ENCODE measurements at places on chromosomes 2 and 18.

- peak; percentile 12 for DNase-seq
Measured at GRCh38 chr2:127674241-127675209, 805 bp downstream of the LIMS2 start.

DNA sequence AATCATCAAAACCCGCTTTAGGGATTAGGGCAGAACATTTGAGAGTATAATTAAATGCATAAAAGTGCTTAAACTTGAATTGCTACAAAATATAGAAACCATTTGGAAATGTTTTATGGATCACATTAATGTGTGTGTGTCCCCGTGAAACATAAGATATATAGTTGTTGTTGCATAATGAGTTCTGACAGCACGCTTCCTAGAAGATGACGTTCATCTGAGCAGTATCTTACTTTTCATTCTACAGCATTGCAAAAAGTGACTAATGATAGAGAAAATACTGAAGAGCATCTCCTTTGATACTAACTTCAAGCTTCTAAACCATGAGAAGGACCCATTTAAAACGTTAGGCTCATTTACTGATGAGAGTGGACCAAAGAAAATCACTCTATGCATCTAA, 63.7 kb downstream of the SLC8A1 start:
- DNase-seq, result no peak

DNA sequence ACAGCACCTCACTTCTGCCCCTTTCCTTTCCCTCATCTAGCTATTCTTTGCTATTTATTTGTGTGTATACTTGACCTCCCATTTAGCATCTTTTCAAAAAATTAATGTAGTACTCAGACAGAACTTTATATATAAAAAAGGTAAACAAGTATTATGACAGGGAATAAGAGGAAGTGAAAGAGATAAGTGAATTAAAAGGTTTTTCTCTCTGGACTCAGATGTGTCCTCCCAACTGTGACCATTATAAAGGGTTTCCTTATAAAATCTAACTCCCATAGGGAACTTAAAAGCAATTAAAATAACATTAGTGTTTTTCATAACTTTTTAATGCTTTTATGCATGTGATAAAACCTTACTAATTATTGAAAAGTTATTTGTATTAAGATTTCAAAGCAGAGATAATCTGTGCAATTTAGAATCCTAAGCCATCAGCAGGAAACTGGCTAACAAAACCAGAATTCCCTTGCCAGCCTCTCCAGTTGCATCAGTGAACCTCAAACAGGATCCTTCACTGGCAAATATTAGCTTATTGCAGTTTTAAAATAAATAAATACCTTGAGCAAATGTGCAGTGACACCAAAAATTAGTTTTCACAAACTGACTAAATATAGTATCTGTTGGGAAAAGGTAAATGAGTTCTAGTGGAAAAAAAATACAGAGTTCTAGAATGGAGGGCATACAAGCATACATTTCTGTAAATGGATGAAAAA, 930.7 kb downstream of the BCL11A start:
- DNase-seq, result no peak

DNA sequence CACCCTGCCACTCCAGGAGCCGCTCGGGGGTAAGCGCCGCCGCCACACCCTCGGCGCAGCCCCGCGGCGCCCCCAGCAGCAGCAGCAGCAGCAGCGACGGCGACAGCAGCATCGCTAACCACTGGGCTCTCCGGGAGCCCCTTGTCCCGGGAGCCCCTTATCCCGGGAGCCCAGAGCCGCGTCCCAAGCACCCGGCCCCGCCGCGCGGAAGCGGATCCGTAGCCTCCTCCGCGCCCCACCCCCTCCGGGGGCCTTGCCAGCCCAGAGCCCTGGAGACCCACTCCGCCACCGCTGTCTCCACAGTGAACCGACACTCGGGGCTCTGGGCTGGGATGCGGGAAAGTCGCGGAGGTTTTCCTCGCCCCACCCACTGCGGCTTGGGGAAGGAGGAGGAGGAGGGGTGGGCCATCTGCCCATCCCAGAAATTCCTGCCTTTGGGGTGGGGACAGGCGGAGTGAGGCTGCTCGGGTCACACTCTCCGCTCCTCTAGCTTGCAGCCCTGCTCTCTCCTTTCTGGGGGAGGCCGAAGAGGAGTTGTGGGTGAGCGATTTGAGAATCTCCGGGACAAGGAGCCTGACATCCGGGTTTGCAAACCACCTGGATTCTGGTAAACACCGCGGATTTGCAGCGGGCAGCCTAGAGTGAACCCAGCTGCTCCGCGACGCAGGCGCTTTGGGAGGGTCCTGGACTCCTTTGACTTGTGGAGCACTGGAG, at the start of gene PLA2R1:
Gene PLA2R1, minus strand, starts transcription at position 324 of the 714 bp plus-strand sequence. Its CDS starts 212 bp downstream, at position 112.
- no peak for DNase-seq

GRCh38 chr18:62324181-62324828, 805 bp upstream of the TNFRSF11A start:
- DNase-seq, result no peak

GRCh38 chr2:186972281-186972970, 123.5 kb upstream of the ZSWIM2 start:
- DNase-seq, result no peak

DNA sequence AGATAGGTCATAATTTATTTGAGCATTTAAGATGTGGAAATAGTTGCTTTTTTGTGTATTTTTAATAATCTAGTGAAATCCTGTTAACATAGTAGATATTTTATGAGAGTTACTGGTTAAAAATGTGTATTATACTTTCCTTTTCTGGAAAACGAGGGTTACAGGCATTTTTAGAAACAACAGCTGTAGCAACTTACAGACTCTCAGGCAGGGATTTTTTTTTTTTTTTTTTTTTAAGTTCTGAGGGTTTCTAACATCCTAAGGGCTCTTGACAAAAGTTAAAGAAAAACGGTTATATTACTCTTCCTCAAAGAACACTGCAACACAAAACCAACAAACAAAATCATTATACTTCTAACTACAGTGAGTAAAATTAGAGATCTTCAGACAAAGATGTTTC, 205.9 kb downstream of the ACKR3 start:
- no peak for DNase-seq

DNA sequence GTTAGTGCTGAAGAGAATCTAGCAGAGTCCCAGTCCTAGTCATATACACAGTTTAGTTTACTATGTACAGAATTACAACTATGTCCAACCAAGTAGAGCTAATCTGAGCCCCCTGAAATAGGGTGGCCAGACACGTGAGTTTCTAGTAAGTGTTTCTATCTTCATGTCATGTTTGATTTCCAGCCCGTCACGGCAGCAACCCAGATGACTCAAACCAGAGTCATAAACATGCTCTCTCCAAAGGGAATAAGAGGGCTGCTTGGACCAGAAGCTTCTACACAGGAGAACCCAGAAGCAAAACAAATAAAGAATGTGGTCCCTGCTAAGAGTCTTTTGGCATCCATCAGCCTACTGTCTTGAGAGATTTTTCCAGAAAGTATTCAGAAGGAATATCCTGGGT, 64.9 kb upstream of the WIPF1 start:
- no peak for DNase-seq

DNA sequence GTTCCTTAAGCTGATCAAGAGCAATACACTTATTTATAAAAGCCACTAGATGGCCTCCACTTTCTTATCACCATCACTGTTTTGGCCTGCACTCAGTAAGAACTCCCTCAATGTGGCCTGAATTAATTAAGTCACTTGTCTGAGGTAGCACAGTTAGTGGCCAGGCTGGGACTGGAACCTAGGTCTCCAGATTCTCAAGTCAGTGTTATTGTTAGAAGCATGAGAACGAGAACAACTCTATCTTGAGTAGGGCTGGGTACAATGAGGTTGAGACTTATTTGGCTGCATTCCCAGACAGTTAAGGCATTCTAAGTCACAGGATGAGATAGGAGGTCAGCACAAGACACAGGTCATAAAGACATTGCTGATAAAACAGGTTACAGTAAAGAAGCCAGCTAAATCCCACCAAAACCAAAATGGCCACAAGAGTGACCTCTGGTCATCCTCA, 115.8 kb downstream of the SS18 start:
- DNase-seq, result no peak

DNA sequence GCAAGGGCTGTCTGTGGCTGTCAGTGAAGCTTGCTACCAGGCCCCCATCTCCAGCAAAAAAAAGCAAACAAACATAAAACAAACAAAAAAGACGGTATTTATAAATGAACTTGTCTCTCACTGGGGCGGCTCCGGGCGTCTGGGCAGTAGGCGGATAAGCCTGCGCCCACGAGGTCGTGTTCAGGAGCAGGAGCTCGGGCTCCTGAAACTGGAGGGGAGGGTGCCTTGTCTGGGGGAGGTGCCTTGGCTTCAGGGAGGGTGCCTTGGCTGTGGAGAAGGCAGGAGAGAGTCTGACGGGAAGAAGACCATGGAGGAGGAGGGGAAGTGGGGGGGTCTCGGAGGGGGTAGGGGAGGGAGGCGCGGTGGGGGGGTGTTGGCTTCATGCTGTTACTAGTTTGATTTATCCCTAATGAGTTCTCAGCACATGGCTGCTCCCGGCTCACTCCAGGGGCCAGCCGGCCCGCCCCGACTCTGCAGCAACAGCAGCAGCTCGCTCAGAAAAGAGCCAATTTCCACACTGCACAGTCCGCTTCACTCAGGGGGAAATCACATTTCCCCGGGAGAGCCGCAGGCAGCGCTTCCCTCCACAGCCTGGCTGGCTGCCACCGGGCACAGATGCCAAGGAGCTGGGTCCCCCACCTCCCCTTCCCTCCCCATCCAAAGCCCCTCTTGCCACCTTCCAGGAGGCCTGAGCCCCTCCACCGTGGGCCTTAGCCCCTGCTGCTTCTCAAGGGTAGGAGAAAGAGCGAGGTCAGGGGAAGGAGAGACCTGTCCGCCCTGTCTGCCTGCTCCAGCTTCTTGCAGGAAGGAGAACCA, 38.7 kb downstream of the PSD4 start:
- DNase-seq, result no peak

DNA sequence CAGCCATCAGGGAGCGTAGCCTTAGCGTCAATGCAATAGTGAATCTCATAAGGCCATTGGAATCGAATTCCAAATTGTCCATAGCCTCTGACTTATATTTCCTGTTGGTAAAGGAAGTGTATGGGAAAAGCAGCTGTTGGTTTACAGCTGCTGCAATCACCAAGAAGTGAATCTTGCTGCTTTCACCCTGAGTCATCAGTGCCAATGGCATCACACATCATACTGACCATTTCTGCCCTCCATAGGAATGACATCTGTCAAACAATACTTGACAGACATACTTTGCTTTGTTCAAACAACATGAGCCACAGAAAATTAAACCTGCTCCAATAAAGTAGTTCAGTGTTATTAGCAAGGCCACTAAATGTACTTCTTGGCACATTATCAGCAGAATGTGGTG, 111.2 kb upstream of the KLHL29 start:
- DNase-seq, result no peak

DNA sequence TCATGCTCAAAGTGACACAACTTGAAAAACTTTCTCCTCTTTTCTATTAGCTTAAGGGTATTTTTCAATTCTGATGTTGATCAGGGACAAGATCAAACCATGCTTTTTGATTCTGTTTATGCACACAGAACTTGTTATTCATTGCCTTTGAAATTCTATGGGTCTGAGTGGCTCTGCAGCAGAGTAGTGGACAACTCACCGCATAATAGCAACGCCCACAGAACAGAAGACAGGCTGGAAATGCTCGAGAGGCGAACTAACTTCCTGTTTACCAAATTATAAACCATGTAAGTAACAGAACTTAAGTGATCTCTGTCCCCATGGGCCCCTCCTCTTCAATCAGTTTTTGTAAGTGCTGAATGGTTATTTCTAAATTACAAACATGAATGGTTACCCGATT, 131.2 kb downstream of the CBLN2 start:
- no peak for DNase-seq

DNA sequence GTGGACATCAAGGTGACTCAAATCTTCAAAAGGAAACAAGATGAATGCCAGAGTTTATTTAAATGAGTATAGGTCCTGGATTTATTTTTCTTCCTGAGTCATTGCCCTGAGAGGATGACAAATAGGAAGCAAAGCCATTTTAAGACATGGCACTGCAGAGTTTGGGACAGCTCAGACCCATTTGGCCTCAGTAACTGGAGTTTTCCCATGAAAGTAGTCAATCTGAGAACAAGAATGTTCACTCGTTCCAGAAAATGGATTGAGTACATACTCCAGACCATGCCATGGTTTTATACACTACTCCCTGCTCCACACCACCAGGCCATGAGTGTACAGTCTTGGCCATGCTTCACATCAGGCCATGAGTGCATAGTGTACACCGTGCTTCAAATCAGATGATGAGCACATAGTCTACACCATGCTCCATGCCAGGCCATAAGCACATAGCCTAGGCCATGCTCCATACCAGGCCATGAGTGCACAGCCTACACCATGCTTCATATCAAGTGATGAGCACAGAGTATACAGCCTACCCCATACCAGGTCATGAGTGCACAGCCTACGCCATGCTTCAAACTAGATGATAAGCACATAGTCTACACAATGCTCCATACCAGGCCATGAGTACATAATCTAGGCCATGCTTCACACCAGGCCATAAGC, 202.4 kb downstream of the FBXO15 start:
- DNase-seq, result no peak

GRCh38 chr18:13376841-13377351, 158.3 kb downstream of the LDLRAD4 start:
- peak; percentile 68 for DNase-seq

DNA sequence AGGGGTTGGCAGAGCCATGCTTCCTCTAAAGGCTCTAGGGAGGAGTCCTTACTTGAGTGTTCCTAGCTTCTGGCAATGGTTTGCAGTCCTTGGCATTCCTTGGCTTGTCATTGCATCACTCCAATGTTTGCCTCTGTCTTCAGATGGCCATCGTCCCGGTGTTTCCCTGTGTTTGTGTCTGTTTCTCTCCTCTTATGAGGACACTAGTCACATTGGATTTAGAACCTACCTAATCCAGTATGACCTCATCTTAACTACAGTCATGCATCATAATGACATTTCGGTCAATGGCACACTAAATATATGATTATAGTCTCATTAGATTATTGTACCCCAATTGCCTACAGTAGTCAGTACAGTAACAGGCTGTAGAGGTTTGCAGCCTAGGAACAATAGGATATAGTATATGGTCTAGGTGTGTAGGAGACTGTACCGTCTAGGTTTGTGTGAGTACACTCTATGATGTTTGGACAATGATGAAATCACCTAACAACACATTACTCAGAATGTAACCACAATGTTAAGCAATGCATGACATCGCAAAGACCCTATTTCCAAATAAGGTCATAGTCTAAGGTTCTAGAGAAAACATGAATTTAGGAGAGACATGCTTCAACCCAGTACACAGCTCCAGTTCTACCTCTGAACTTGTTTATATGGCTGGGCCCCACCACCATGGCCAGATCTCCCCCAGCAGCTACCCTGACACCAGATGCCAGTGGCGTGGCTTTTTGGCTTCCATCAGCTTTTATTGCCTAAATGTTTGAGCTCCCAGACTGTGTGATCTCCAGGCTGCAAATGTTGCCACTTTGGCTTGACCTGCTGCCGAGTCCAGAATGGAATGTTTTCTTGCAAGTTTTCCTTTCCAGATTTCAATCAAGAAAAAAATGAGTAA, 22.1 kb downstream of the SRD5A2 start:
- DNase-seq, result no peak
